ENCODE measurements at places on chromosomes 3 and 15.

DNA sequence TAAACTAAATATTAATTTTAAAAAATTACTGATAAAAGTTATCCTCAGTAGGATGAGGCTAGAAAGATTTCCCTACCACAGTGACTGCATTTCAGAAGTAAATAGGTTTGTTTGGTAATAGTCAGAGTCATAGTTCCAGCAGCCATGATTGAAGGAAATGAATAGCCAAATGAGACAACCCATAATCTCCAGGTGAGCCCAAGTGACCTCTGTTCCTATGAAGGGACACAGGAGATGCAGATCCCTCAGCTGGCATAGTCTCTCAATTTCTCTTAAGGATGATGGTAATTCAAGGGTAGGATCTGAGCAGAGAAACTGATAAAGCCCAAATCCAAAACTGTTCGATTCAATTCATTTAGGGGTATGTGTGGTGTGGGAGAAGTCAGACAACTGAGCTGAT, 461.8 kb downstream of the RAP2B start:
- DNase-seq, result no peak

DNA sequence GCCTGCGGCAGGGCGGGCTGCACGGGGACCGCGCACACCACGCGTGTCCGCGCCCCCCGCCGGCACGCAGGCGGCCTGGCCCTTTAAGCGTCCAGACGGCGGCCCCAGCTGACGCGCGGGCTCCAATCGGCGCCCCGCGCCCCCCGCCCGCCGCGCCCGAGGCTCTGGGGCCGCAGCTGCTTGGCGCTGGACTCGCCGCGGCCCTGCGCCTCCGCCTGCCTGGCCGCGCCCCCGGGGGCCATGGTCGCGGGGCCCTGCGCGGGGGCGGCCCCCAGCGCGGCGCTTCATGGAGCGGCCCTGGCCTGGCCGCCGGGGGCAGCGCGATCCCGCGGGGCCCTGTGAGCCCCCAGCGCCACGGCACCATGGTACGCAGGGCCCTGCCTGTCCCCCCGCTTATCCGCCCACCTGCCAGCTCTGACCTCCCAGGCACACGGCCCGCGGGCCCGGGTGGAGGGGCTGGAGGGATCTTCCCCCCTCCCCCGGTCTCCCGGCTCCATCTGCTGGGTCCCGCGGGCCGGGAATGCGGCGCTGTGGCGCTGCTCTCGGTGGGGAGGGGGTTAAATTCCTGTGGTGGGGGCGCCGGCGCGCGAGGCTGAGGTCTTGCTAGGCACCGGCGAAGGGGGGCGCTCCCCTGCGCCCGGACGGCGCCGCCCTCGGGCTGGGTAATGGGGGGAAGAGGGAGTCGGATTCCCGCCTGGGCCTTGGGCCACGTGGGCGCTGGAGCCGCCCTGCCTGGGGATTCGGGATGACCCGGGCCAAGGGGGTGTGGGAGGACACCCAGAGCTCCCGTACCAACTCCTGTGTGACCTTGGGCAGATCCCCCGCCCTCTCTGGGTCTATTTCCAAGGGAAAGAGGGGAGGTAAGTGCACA, 1.1 kb downstream of the ZBTB47 start:
- DNase-seq, result peak; percentile 65

DNA sequence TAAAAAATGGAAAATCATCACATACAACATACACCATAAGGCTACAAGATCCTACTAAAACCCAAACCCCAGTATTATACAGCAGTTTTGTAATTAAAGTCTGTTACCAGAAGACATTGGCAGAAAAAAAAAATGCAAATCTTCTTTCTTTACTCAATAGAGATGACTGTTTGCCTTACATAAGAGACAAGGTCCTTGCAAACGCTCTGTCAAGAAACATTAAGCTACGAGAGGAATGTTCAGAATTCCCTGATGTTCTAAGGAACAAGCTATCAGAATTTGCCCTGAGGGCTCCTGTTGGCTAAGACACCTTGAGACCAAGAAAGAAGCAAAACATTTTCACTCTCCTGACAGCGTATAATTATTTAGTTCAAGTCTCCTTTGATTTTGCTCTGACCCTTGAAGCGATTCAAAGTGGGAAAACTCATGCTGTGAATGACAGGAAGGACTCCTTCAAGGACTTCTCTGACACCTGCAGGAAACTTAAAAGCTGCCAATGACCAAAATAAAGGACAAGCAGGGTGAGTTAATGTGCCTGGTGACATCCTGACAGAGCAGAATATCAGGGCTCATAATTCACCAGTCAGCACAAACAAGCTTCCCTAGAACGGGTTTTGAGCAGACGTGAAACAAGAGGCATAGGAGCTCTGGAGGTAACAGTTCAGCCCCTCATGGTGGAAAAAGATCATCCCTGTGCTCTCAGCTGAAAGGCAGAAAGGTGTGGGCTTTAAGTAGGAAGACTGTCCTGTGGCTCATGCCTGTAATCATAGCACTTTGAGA, 2.5 kb downstream of the SCAMP2 start:
- peak; percentile 52 for DNase-seq

DNA sequence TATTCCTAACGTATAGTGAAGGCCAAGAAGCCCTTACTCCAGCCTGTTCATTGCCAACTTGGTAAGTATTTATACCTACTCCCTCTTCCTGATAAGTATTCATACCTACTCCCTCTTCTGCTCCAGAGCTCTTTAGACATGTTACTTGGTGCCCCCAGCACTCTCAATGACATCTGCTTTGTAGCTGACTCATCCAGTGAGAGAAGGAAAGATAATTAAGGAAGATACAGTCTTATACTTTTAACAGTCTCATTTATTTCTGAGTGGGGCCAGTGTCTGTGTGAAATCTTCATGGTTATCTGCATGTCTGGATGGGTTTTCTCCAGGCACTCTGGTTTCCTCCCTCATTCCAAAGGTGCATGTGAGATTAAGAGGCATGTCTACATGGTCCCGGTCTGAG, 698.7 kb downstream of the FHIT start:
- DNase-seq, result no peak

DNA sequence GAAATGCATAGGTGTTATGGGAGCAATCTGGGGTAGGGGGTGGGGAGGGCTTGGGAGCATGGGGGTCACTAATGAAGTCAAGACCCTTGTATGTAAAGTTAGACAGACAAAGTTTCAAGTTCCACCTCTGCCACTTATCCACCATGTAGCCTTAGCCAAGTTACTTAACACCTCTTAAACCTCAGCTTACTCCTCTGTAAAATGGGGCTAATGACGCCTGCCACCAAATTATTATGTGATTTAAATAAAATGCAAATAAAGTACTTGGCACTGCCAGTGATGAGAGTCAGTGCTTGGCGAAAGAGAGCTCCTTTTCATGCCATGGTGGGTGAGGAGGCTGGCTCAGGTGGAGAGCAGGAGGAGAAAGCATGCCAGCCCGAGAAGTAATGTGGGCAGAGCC, 18.6 kb upstream of the TLE3 start:
- no peak for DNase-seq
